H4 (cell line): ENCODE measurements at places on chromosomes 1 and 21.

DNA sequence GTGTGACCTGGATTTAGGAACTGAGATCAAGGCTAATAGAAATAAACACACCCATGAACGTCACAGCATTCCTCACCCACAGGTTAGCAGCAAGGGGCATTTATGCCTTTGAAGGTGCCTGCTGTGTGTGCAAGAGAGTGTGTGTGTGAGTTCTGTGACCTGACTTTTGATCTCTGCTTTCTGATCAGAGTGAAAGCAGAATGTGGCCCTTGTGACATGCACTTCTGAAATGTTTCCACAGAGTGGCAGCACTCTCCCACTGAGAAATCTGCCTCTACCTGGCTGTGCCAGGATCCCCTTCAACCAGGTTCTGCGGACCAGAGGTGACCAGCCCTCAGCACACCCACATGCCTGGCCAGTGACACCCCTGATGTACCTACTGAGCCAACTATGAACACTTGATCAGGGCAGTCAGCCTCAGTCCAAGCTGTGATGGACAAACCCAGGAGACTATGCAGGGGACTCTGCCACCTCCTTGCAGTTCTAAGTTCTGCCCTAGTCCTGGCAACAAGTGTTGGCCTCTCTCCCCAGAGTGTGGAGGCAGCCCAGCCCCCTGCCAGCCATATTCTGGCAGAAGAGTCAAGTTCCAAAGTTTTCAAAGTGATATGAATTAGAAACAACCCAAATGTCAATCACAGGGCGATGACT is 41.0 kb downstream of the RXRG start:
- peak; percentile 17 for DNase-seq

DNA sequence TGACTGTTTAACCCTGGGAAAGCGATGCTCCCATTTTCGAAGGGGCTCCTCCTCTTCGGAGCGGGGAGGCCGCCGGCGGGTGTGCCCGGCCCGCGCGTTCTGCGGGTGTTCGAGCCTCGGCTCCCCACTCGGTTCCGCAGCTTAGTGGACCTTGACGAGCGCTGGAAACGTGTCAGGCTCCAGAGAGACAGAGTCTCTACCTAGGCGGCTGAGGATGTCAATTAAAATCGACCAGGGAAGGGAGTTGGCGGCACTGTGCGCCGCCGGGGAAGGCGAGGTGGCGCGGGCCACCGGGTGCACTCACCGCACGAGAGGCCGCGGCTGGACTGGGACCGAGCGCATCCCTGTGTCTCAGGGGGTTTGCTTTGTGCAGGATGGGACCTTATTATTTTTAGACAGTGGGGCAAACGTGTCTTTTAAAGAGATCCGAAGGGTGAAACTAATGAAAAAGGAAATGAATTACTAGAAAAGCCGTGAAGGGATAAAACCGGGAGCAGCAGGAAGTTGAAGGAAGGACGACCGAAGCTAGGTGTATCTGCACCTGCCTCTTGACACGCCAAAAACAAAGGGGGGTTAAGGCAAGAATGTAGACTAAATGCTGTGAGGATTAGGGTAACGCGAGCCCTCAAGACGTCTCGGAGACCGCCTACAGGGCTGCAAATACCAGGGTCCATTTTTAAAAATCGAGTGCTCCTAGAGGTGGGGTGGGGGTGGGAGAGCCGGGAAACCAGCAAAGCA is 5.6 kb downstream of the LHX4 start:
- no peak for DNase-seq

GRCh38 chr1:32498751-32499150 is 33.9 kb downstream of the ZBTB8B start:
- DNase-seq = no peak

DNA sequence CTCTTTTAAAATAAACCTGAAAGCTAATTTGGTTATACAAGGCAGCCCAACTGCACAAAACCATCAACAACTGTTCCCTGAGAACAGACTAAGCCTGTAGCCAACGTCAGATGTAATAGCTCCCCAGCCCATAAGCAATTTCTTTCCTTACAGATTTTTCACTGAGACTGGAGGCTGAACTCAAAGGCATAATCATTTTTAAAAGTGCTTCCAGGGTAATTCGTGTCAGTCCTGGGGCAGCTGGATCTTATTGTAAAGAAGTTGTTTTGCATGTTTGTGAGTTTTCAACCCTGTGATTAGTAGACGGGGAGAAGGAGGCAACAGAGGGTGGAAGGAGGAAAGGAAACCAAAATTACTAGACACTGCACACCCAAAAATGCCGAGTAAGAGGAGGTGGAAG is 3.2 kb downstream of the DPT start:
- DNase-seq = no peak

GRCh38 chr1:216643176-216643575 is 80.1 kb downstream of the ESRRG start:
- no peak for DNase-seq

- no peak for DNase-seq
Observed at GRCh38 chr1:32394890-32395432, 720 bp upstream of the BSDC1 start.

GRCh38 chr1:59520194-59520593 is 223.3 kb downstream of the FGGY start:
- no peak for DNase-seq

DNA sequence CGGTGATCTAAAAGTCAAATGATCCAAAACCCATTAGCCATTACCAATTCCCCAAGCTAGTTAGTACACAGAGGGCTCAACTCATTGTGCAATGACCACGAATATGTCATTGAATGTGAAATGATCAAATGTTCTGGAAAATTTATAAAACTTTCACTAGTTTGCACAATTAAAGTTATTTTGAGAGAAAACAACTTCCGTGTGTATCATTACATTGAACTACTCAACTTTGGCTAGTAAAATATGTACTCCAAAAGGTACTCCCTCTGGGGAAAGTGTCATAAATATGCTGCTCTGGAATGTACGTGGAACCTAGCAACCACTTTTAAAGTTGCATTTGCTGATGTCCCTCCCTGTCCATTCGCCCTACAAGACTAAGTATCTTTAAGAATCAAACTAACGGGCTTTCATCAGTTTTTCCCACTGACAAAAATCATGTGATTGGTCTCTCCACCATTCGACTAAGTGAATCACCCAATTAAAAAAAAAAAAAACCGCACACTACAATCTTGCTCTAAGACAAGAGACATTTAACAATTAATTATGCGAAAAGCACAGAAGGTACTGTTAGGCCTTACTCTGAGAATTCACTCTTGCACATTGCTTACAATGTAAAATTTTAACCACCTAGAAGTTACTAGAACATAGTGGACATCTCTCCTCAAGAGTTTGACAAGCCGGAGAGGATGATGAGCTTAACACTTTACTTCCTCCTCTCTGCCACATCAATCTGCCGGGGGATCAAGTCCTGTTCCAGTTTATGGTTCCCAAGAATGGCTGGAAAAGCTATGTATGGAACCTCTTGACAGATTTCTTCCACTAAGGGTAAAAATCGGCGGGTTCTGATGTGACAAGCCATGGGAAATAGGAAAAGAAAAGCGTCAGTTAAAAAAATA is 1.2 kb downstream of the ACBD3 start:
- DNase-seq = no peak

GRCh38 chr21:31545036-31545435 is 114.5 kb upstream of the SOD1 start:
- DNase-seq = no peak

GRCh38 chr1:159012495-159012894 is 2.8 kb downstream of the IFI16 start:
- DNase-seq = no peak

- no peak for DNase-seq
Observed at GRCh38 chr1:94050254-94050653, 70.7 kb downstream of the ABCA4 start.

DNA sequence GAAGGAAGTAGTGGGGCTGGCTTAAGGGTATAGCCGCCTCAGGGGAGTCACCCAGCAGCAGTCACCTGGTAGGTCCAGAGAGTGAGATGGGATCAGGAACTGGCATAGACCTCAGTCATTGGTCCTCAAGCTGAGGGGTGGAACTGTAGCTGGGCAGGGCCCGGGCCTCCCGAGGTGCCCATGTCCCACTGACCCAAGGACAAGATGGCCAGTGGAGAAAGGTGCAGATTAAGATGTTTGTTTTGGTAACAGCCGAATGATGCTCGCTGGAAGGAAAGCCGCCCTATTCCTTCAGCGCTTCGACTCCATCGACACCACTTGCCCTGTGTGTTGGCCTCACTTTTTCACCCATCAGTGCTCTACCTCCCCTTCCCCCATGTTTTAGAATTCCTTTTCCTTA is 16.4 kb downstream of the COL9A2 start:
- no peak for DNase-seq
